ENCODE measurements at places on chromosomes 5 and 9.
A peak's percentile ranks its signal among the peaks of the same experiment; 100 is the strongest.

GRCh38 chr5:154215571-154216325 is 25.2 kb downstream of the GALNT10 start:
- no peak for DNase-seq

DNA sequence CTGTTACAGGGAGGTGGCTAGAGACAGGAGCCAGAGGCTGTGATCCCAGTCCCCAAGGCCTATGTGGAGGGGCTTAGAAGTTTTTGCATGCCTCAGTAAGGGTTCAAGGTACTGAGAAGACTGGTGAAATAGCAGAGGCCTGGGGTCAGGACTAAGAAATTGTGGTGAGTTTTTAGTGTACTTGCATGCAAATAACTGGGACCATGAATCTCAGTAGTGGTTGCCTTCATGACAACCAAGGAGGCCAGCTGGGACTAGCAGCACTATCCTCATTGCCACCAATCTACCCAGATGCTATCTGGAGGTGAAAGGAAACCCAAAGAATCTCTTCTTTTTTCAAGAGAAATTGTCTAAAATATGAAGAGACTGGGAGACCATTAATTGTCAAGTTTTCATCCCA is 395.1 kb downstream of the CETN3 start:
- no peak for DNase-seq

DNA sequence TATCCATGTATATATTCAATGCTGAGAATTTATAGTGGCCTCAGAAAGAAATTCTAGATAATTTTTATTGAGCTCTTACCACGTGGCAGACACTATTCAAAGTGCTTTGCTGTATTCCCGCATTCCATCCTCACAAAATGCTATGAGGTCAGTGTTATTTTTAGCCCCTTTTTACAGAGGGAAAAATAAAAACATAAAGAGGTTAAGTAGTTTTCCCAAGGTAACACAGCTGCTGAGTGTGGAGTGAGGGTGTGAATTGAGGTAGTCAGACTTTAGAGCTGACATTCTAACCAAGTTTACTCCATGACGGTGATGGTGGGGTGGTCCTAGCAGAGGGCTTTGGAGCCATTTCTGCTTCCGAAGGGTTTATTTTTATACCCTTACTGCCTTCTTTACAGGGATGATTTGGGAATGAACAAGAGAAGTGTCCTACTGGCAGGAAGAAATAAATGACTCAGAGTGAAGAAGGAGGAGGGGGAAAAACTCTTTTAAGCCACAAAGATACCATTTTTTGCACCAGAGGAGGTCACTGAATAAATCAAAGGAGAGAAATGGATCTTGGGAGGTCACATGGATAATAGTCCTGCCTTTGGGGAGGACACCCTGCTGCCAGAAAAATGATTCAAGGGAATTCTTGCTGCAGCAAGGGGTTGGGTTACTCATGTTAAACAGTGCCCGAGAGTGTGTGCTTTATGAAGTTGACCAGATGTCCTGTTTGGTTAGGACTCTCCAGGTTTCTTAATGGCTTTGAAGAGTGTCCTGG is 76.1 kb downstream of the HMHB1 start:
- DNase-seq, result no peak

GRCh38 chr5:133878236-133878555 is 90.2 kb downstream of the C5orf15 start:
- no peak for DNase-seq

DNA sequence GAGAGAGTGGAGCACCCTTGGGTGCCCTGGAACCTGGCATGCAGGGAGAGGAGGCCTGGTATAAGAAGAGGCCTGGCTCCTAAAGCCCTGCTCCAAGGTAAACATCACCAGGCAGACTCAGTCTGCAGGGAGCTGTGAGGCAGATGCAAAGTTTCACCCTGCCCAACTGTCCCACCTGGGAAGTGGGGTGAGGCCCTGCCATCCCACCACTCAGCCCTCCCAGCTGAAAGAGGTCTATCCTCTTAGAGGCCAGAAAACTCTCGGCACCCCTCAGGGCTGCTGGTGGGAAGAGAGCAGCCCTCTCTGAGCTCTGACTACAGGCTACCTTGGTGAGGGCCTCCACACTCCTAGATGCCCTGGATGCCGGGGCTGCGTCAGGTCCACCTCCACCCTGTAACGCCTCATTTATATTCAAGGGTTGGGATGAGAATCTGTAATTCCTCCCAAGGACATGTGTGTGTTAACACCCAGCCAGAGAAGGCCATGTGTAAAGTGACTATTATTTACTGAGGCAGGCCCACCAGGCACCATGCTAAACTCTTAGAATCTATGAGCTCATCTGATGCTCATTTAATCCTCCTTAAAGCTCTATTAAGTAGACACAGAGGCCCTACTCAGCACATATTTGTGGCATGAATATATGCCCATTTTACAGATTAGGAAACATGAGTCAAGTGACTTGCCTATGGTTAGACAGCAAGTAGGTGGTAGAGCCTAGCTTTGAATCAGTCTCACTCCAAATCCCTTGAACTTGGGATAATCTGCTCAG is 205.9 kb downstream of the FSTL4 start:
- DNase-seq, result no peak

- no peak for DNase-seq
These were observed 42.3 kb upstream of the MOCS2 start for GRCh38 chr5:53151713-53152458.

DNA sequence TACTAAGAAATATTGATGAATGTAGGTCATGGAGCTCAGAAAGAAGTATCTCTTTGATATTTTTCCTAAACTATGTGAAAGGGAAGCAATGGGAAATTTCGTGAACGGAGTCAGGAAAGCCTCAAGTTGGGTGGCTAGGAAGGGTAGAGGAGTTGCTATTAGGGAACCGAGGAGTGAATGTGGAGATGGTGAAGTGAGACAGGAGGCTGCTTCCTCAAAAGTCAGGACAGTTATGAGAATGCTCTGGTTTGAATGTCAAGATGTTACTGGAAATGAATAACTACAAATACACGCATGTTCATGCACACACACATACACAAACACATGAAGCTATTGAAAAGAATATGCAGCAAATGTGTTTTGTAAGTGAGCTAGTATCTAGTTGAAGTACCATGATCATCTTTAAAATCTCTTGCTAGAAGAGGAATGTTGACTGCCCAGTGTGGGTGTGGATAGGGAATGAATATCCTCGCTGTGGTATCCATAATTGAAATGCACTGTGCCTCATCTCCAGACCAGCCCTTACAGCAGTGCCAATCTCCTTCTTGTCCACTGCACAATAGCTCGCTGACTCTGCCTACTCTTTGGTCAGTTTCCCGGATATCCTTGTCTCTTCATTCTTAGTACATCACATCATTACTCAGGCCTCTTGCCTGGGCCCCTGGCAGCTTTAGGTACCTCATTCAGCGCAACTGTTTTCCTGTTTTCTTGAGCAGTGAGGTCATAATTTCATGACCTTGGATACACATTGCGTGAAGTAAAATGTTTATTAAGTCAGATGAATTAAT is 21.9 kb upstream of the PDCD1LG2 start:
- no peak for DNase-seq

GRCh38 chr5:6435356-6435755 is 13.3 kb upstream of the UBE2QL1 start:
- peak; percentile 77 for DNase-seq

DNA sequence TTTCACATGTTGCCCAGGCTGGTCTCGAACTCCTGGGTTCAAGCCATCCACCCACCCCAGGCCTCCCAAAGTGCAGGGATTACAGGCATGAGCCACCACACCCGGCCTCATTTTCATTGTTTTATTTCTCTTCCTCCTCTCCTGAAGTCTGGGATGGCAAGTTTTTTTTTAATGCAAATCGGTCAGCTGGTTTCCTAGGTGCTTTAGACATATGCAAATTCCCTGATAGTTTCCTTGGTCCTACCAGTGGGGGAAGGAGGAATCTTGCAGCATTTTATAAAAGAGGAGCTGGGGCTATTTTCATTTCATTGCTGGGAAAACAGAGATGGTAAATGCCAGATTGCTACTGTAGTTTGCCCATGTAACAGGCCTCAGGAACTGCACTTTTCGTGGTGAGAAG is 179.4 kb downstream of the ACTL7B start:
- DNase-seq, result no peak

DNA sequence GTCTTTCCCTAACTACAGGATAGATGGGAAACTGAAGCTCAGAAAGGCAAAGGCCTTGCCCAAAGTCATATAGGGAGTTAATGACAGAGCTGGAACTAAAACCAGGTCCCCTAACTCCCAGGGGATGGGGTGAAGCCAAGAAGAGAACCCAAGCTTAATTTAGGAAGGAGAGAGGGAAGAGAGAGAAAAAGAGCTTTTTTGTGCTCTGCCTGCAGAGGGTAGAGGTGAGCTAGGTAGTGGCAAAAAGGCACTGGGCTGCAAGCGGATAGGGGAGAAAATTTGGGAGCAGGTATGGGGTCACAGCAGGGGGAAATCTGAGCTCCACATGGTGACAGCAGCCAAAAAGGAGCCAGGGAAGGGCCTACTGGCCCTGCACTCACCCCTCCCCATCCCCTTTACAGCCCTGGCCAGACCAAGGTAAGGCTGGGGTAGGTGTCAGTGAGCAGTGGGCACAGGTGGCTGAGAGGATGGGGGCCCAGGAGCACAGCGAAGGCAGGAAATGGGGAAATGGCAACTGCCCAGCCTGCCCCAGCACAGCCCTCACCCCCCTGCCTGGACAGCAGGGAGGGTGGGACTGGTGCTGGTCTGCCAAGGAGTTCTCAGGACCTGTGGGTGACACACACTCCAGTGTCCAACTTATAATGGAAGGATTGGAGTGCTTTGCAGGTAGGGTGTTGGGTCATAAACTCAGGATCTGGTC is 3.3 kb downstream of the ENHO start:
- DNase-seq, result no peak

DNA sequence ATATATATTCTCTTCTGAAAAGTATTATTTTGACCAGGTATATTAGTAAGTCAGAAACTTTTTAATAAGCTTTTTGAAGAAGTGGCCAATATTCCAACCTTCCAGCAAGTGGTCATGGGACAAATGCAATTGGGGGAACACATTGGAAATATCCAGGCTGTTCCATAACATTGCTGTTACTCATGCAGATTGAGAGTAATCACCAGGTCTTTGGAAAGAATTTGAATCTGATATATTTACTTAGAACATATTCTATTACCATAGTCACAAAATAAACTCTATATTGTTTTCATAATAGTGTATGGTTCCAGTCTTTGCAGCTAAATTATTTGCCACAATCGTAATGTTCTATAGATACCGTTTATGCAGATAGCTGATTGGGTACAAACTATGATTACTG is 102.8 kb downstream of the TAF11L14 start:
- no peak for DNase-seq

GRCh38 chr9:133893191-133893994 is 98.7 kb downstream of the VAV2 start:
- DNase-seq, result no peak

DNA sequence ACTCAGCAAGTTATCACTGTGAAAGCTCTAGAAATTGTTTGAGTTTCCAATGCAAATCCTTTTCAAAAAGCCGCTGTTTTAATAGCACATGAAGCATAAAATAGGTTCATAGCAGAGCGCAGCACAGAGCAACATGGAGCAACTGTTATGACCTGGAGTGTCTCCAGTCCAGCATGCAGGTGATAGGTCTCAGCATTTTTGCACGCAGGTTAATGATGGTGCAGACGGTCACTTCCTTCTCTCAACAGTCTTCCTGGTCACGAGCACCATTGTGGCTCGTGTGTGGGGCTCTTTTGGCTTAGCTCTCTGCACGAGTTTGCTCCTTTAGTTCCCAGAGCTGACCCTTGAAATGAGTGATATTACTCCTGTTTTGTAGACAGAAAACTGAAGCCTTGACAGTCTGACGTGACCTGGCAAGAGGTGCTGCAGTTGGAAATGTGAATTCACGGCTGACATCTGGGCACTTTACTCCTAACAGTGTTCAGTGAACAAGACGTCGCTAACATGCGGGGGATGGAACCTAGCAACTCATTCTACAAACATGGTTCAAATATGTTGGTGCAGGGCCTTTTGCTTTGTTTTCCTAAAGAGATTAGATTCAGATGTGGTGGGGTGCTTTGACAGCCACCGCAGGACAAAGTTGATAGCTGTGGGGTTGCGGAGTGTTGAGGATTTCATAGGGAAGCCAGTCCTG is 10.0 kb downstream of the TENT4A start:
- no peak for DNase-seq

DNA sequence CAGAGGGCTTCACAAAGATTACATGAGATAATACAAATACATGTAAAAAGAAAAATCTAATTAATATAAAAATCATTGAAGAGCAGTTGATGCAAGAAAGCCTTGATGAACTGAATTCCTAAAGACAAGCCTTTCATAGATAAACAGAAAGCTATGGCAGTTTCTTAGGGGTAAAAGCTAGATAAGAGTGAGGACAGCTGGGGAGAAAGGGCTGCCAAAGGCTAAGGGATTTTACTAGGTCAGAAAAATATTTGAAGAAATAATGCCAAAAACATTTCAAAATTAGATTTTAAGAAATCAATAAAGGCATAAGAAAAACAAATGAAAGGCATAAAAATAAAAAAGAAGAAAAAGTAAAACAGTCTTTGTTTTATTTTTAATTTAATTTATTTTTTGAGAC is 107.9 kb upstream of the ZNF366 start:
- DNase-seq, result no peak

GRCh38 chr5:141734501-141735229 is 52.6 kb upstream of the ARAP3 start:
- peak; percentile 21 for DNase-seq

DNA sequence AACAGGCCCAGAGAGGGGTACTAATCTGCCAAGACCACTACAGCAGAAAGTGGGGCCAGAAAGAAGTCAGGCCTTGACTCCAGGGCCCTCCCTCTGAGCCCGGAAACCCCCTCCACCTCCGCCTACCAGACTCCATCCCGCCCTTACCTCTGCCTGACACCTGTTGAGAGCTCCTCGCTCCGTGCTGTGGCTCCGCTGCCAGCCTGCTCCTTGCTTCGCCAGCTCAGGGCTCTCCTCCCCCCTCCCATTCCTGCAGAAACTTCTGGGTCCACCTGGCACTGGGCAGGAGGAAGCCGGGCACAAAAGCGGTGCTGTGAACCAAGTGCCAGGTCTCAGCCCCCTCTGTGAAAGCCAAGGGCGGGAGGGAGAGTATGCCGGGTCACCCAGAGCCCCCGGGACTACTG is 6.4 kb upstream of the ST6GALNAC6 start:
- no peak for DNase-seq

GRCh38 chr5:168746893-168747640 is 167.9 kb upstream of the PANK3 start:
- DNase-seq, result no peak

DNA sequence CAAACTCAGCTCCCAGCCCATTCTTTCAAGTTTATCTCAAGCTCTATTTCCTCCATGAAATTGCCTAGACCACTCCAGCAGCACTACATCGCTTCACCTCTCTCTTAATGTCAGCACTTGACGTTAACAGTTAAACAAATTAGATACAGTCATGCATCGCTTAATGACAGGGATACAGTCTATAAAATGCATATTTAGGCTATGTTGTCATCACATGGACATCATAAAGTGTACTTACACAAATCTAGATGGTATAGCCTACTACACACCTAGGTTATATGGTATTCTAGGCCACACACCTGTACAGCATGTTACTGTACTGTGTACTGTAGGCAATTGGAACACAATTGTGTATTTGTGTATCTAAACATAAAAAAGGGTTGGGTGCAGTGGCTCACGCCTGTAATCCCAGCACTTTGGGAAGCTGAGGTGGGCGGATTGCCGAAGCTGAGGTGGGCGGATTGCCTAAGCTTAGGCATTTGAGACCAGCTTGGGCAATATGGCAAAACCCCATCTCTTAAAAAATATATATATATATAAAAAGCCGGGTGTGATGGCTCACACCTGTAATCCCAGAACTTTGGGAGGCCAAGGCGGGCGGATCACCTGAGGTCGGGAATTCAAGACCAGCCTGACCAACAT is 13.4 kb upstream of the PCSK5 start:
- DNase-seq, result no peak

GRCh38 chr5:66410122-66410521 is 186.1 kb upstream of the MAST4 start:
- DNase-seq, result no peak
